ENCODE measurements at places on chromosomes 11 and 22.

DNA sequence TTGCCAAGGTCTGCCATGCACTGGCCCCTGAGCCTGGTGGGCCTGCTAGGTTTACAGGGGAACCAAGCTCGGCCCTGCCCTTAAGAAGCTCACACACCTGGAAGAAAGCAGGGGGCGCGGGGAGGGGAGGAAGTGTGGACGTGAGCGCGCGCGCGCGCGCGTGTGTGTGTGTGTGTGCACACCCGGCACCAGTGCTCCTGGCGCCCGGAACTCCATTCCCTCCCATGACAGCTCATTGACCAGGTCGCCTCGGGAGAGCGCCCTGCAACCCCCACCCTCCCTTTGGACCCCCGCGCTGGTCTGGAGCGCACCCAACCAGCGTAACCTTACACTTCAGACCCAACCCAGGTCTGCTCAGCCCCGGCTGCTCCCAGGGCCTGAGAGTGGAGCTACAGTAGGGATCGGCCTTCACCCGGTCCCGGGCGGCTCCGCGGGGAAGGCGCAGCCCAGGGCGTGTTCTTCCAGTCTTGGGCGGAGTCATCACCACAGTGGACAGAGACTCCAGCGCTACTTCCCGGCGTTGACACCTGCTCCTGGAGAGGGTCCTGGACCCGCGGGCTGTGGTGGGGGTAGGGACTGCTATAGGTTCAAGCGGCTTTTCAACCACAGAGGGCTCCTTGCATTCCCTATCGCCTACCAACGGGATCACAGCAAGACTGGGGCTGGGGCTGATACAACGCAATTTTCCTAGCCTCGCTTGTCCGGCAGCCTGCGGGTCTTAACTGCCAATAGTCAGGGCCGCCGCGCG is 1.5 kb downstream of the GALNT18 start:
- peak; percentile 68 for DNase-seq

GRCh38 chr22:26525946-26526564 is 13.8 kb upstream of the TFIP11 start:
- no peak for DNase-seq

- no peak for DNase-seq
Measured at GRCh38 chr22:46056546-46057245, 79.7 kb upstream of the WNT7B start.

- no peak for DNase-seq
Measured at GRCh38 chr11:21426931-21427330, 757.5 kb downstream of the NELL1 start.

DNA sequence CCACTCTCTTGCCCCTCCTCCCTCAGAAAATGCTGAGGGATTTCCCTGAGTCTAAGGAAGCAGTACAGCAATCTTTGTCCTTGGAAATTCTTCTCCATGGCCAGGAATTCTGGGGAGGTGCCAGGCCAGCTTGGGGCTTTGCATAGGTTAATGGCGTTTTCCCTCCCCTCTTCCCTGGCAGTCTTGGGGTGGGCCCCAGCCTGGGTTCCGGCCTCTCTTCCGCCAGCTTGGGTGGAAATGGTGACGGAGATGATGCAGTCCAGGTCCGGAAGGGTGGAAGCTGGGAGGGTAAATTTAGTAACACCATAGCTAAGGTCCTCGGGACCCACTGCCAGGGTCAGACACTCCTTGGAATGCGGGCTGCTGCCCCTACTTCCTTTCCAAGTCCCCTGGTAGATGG is 5.0 kb downstream of the PHLDB1 start:
- DNase-seq, result no peak

DNA sequence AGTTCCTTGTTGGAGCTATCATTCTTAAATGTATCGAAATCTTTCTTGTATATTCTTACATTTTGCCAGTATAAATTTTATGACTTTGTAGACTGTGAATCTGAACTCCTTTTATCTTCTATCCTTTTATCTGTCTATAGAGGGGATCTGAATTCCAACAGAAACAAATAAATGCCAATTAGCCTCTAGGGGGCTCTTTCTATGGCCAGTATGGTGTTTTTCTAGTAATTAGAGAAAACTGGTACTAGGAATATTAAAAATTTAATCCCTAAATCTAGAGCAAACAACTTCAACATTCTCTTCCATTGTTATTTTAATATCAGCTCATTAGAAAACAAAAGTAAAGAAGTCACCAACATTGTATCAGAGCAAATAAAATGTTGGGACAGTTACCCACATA is 21.5 kb upstream of the CAT start:
- no peak for DNase-seq

DNA sequence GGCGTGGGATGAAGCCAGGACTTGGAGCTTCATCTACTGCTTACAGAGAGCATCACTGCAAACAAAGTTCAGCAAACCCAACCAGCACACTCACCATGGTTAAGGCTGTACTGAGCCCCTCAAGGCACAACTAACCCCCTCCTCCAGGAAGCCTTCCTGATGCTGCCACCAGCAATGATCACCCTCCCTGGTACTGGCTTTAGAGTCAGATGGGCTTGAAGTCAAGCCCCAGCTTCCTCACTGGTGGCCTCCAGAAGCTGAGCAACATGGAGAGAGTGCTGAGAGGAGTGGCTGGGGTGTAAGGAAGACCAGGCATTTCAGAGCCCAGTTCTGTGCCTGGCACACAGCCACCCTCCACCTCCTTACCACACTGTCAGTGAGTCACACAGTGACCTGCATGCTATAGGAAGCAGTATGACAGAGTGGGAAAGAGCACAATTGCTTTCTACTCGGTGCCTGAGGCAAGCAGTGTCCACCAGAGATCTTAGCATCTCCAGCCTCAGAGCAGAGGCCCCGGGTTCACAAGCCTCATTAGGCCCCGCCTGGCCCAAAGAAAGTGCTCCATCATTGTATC is 24.7 kb upstream of the BAIAP2L2 start:
- DNase-seq, result no peak

DNA sequence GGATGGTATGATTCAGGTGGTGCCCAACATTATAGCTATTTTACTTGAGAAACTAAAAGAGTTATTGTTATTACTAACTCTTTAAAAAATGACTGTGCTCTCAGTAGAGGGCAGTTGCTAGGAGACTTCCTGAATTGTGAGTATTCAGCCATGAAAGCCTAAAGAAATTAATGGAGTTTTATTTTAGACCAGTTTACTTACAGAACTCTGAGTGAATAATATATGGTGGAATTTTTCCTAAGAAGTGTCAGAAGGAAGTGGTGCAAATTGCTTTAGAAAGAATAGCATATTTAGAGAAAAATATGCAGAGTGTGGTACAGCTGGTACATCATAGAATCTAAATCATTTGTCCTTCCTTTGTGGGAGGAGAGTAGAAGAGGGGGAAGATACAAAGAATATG is 689.9 kb upstream of the CCDC90B start:
- no peak for DNase-seq

GRCh38 chr11:14927146-14927545 is 35.1 kb upstream of the CYP2R1 start:
- no peak for DNase-seq

DNA sequence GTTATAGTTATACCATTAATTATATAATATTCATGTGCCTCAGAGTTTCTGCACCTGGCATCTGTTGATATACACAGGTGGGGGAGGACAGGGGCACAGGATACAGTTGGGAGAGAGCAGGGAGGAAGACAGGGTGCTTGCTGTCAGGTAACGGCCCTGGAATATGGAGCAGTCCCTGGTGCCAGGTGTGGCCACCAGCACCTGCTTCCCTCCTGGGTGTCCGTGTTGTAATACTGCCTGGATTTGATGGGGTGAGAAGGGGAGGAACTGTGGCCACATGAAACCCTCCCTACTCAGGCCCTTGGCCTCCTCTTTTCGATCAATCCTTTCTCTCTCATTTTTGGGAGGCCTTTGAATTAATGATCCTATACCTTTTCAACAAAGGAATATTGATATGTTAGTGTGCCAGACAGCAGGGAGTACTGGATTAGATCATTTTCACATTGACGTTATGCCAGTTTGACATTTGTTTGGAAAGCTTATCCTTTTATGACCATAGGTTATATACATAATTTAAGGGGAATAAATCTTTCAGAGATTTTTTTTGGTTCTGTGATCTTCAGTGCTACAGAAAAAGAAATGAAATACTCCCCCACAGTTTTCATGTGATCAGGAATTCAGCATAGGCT is 88.6 kb downstream of the TEAD1 start:
- no peak for DNase-seq

DNA sequence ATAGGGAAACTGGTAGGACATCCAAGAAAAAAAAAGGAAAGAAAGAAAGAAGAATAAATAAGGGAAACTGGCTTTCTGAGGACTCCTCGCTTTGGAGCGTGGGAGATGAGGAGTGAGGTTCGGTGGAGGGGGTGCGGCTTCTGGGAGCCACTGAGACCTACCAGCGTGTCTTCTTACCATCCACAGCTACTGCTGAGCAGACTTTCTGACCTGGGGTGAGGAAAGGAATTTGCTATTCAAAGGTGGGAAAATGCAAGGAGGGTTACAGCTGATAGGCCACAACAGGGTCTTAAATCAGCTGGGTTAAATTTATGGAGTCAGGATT is 488 bp upstream of the SELENOM start:
- DNase-seq, result no peak

DNA sequence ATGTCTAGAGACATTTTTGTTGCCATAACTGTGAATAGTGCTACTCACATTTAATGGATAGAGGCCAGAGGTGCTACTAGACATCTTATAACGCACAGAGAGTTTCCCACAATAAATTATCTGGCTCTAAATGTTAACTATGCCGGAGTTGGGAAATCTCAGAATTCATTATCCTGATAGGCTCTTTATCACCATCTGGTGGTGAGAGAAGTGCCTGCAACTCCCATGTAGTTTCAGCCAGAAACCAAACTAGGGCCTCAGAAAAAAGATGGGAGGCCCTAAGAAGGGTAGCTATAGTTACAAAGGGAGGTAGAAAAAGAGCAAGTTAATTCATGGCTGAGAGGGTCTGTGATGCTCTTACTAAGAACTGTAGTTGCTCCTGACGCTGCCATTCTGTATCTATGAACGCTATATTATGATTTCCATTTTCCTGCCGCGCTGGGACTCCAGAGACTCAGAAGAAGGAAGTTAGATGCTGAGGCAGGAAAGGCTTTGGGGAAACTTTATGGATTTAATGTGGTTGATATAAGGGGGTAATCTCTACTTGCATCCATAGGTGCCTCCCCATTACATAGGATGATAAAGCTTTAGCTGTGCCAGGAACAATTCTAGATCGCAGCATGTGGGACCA is 22.9 kb upstream of the MRPL17 start:
- peak; percentile 24 for DNase-seq

DNA sequence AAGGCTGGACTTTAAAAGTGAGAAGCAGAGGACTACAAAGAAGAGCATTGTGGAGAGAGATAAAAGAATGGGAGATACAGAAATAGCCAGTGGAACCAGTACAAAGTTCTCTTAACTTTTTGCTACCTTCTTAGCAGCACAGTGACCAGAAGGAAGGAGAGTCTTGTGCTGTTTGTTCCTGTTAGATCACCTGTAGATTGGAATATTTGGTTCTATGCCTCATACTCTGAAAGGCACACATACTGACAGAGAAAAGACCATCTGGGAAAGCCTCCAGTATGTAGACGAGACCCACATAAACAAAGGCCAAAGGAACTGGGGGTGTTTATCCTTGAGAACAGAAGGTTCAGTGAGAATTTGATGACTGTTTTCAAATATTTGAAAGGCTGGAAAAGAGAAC is 18.7 kb downstream of the RNF141 start:
- no peak for DNase-seq

- DNase-seq, result peak; percentile 74
Measured at GRCh38 chr22:32823024-32823730, 21.7 kb downstream of the TIMP3 start.

DNA sequence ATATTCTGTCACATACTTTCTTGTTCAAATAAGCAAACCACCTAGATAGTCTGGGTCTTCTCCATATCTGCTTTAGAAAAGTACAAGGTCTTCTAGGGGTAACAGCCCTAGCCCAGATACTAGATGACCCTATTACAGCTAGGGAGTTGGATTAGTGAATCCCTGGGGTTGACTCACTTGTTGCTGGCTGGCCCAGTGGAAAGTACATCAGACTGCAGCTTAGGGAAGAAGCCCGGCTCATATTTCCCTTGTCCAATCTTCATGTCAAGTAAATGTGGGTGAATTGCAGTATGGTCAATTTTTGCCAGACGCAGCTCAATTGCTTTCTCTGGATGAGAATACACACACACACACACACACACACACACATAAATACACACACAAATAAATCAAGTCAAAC is 79.1 kb upstream of the SCUBE2 start:
- no peak for DNase-seq

GRCh38 chr11:8728563-8728962 is 46.0 kb downstream of the RPL27A start:
- DNase-seq, result no peak

- peak; percentile 66 for DNase-seq
Measured at GRCh38 chr22:26550498-26551033, 38.3 kb upstream of the TFIP11 start.

- DNase-seq, result peak; percentile 71
Measured at GRCh38 chr11:58059007-58059350, 28.2 kb downstream of the OR6Q1 start.

DNA sequence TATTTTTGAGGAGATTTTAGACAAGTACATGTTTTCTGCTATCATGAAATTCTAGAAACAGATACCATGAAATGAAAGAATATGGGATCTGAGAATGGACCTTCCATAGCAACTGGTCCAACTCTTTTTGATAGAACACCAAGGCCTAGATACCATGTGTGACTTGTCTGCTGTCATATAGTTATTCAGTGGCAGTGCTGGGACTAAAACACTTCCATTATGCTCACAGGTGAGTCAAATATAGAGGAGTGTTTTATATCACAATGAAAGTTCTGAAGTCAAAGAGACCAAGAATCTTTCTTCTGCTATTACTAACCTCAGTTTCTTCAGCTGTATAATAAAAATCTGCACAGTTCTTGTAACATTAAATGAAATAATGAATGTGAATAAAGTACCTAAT is 276.9 kb downstream of the DCDC1 start:
- no peak for DNase-seq

DNA sequence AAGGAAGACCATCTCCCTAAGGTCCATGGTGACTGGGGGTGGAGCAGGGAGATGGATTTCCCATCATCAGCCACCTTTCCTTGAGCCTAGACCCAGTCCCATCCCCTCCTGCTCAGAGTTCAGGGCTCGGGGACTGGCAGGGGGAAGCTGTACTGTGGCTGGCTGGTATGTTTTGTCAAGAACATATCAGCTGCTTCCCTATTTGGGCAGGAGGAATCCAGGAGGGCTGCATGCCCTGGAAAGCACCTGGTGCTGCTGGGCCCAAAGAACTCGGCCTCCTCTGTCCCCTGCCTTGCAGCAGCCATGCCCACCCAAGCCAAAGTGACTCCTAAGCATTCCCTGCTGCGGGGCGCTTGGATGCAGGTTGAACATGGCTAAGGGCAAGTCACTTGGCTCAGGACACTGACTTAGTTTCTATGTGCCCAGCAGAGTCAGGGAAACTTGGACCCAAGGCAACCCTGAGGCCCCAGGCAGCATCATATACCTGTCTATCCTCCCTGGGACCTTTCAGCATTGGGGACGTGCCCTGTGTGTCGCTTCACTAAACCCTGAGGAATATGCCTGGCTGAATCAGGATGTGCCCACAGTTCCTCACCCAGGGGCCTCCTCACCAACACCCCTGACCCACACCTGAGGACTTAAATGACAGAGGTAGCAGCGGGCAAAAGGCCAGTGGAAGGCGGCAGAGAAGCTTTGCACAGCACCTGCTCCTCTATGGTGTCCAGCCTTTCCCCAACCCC is 43.1 kb downstream of the BUD13 start:
- no peak for DNase-seq
